ENCODE measurements at places on chromosomes 3 and 15.

- no peak for DNase-seq
Measured at GRCh38 chr15:27742751-27743477, 356.2 kb downstream of the OCA2 start.

DNA sequence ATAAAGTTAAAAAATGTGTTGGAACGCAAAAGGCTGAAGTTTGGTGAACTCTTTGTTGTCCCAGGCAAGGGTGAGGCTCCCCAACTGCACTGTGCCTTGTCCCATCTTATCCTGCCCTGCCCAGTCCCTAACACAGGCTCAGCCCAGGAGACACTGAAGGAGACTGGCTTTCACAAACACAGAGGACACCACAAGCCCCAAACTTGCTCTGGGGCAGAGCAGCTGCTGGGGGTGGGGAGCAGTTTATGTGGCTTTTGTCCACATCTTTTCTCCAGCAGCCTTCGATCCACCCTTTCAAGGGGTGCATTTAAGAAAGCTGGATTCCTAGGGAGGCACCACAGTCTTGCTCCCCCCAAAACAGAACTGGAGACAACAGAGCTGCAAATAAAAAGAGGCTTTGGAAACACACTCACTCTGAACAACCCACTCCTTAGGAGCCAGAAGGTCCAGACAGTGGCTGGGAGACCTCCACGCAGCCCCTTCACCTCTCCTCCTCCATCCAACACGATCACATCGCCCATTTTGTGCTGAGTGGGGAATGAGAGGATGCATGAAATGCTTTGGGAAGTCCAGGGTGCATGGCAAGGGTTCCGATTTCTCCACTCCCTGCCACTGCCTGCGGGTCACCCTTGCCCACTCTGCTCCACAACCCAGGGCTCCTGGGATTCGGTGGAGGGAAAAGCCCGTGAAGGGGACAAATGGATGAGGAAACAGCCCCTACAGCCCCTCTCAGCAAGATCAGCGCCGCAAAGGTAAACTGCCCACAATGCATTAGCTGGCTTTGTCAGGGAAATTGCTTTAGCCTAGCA, 260.5 kb upstream of the TLE3 start:
- DNase-seq, result no peak

DNA sequence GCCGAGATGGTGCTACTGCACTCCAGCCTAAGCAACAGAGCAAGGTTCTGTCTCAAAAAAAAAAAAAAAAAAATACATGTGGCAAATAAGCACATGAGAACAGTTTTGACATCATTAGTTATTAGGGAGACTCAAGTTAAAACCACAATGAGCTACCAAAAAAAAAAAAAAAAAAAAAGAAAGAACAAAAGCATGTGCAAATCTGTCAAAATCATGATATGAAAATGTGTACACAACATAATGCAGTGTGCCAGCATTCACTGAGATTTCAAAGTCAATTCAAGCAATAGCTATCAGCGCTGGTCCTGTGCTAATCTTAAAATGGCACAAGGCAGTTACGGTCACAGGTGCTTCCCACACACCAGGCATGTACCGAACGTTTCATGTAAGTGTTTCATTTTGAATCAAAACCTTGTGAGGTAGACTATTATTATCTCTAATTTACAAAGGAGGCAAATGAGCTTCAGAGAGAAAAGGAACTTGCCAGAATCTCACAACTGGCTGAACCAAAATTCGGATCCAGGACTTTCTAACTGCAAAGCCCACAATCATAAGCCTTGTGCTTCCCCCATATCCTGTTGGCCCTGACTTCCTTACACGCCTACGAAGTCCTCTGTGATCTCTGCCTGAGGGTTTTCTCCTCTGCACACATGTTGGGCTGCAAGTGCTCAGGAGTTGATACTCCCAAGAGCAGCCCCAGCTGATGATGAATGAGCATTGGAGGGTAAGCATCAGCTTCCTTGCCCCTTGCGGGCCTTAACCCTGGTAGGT, 200.1 kb upstream of the PROK2 start:
- DNase-seq, result no peak

GRCh38 chr15:77010312-77010686, 15.4 kb downstream of the PSTPIP1 start:
- no peak for DNase-seq

DNA sequence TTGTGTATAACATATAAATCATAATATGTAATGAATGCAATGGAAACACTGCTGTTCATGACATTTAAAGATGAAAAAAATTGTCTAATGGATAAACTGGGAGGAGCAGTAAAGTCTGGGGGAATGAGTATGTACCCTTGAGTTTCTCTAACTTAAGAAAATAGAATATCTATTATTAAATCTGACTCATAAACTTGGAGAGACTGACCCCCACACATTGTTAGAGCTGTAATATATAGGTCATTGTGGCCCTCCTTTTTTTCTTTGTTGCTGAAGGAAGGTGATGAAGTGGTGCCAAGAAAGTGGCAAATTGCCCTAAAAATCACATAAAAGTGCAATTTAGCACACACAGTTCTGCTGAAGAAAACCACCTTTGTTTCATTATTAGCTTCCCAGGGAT, 389.8 kb upstream of the RARB start:
- no peak for DNase-seq
